ENCODE measurements at places on chromosomes 2 and 18. TPM values are rescaled to one million over a fixed set of nuclear protein-coding genes. Genes with fewer than 3 reads are reported as not detected.

- H3K4me1 ChIP-seq: no peaks in the 10 kb centered on the region
- no peaks in the 10 kb centered on the region for H3K27me3 ChIP-seq
- DNase-seq: no peak
- H3K4me3 ChIP-seq: no peak overlapping the region
- no peaks in the 10 kb centered on the region for H3K36me3 ChIP-seq
- H3K27ac ChIP-seq: no peak overlapping the region
These were observed 196.9 kb upstream of the CWC22 start for GRCh38 chr2:180203972-180204371.

DNA sequence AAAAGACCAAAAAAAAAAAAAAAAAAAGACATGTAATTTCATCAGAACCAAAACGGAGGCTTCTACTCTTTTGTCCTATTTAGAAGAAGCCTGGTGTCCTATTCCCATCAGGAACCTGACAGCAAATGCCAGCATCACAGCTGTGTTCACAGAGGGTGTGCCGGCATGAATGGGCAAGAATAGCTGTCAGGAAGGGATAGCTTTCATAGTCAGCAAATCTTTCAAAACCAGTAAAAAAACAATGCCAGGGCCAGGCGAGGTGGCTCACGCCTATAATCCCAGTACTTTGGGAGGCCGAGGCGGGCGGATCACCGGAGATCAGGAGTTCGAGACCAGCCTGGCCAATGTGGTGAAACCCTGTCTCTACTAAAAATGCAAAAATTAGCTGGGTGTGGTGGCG is 231.8 kb upstream of the PXDN start:
- H3K4me1 ChIP-seq: peaks cover 13% of the 10 kb centered on the region
- no peak overlapping the region for H3K4me3 ChIP-seq
- H3K27ac ChIP-seq: no peak overlapping the region
- no peaks in the 10 kb centered on the region for H3K27me3 ChIP-seq
- DNase-seq: no peak
- no peaks in the 10 kb centered on the region for H3K36me3 ChIP-seq

KYNU gene
- total RNA-seq: not detected

- H3K36me3 ChIP-seq: no peaks in the 10 kb centered on the region
- DNase-seq: no peak
- H3K27ac ChIP-seq: no peak overlapping the region
These were observed 13.0 kb upstream of the SULT1C4 start for GRCh38 chr2:108364676-108365297.

GRHL1 gene
- total RNA-seq: 4.7 TPM

GRCh38 chr2:86393521-86394491 is 47.4 kb upstream of the KDM3A start:
- no peaks in the 10 kb centered on the region for H3K4me1 ChIP-seq
- H3K4me3 ChIP-seq: no peak overlapping the region
- no peaks in the 10 kb centered on the region for H3K27me3 ChIP-seq

TRAPPC8 gene
- 35.3 TPM for total RNA-seq

DNA sequence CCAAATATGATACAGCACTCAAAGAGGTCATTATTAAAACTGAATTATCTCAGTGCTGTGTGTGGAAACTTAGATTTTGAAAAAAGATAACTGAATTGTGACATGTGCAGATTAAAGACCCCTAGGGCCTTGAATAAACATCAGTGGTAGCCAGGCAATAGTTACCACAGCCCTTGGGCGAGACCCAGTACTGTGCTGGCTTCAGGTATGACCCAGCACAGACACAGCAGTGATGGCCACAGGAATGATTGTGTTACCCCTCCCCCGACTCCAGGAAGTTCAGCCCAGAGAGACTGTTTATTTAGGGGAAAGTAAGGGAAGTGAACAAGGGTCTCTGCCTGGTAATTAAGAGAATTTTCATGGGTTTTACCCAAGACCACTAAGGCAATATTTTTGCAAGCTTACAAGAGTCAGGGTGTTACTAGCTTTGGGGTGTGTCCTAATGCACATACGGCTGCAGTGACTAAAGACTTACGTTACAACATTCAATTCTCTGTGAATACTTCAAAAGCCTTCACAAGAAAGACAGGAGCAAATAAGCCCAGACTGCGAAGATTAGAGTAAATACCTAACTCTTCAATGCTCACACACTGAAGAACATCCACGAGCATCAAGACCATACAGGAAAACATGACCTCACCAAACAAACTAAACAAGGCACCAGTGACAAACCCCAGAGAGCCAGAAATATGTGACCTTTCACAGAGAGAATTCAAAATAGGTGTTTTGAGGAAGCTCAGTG is 28.2 kb upstream of the ITGAV start:
- no peak overlapping the region for H3K27ac ChIP-seq
- no peak for DNase-seq
- H3K4me3 ChIP-seq: no peak overlapping the region
- no peaks in the 10 kb centered on the region for H3K36me3 ChIP-seq
- H3K4me1 ChIP-seq: no peaks in the 10 kb centered on the region

RNF144A gene
- 5.4 TPM for total RNA-seq

GRCh38 chr18:47191961-47192360 is 15.8 kb upstream of the IER3IP1 start:
- H3K36me3 ChIP-seq: no peaks in the 10 kb centered on the region
- peaks cover 2% of the 10 kb centered on the region for H3K27me3 ChIP-seq
- DNase-seq: no peak
- H3K4me1 ChIP-seq: no peaks in the 10 kb centered on the region
- no peak overlapping the region for H3K4me3 ChIP-seq

DNA sequence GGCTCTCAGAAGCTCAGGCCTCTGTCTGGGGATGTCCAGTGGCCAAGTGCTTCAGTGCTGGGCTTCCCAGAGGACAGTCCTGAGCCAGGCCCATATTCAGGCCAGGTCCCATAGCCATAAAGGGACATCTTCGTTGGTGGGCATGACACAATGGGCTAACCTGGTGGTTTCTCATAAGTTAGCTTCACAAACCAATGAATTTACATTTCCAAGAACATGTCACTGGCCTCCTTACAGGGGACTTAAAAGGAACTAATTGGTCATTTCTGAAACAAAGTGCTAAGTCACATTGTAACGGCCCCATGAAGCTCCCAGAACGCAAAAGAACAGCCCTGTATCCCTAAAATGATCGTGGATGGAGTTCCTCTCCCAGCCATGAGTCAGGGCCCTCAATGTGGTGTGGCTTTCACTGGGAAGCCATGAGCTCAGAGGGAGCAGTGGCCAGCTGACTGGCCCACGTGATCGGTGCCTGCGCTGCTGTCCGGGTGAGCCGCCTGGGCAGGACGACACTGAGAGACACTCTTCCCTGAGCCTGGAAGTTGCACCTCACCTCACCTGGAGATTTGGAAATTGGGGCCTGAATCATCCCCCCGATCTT is 163.7 kb upstream of the APCDD1 start:
- H3K27ac ChIP-seq: no peak overlapping the region
- DNase-seq: no peak
- no peak overlapping the region for H3K4me3 ChIP-seq
- H3K4me1 ChIP-seq: no peaks in the 10 kb centered on the region

DNA sequence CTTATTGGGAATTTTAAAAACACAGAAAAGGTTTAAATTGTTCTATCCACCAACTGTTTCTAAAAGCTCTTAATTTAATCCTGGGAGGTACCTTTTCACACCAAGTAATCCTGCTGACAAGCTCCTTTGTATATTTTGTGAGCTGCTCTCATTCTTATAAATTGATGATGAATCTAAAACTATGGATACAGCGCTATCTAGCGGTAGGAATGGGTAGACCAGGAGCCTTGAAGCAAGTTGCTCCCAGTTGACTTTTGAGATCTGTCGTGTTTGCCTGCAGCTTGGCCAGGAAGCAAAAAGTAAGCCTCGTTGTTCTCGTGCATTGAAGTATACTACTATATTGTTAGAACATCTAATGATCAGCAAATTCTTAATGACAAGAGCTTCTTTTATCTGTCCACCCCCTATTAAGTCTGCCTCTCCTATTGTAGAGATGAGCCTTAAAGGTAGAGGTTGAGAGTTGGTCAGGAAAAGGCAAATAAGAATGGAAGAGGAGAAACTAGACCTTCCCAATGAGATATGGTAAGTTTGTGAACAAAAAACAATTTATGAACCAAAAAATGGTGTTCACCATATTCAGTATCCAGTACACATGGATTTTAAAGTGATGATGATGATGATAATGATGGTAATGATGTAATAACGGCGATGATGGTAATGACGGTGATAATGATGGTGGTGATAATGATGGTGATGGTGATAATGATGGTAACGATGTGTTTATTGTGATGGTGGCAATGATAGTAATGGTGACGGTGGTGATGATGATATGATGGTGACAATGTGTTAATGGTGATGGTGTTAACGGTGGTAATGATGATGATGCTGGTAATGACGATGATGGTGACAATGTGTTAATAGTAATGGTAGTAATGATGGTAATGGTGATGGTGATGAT is 212.1 kb upstream of the NCKAP5 start:
- H3K27ac ChIP-seq: no peak overlapping the region
- H3K36me3 ChIP-seq: no peaks in the 10 kb centered on the region
- H3K4me3 ChIP-seq: no peak overlapping the region
- no peaks in the 10 kb centered on the region for H3K27me3 ChIP-seq
- no peaks in the 10 kb centered on the region for H3K4me1 ChIP-seq

DNA sequence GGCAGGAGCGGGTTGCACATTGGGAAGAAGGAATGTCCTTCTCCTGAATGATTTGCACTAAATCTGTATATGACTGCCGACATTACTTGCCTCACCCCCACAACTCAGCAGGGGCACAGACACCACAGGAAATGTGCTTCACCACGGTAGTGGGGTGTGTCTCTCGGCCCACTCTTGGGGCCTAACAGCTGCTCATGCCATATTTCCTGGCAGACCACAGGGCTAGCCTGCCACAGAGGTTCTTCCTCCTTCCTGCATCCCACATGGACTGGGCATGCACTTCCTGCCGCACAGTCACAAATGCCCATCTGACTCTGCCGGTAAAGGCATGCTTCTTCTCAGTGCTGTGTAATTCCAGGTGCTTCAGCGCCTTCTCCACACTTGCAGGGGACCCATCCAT is 10.3 kb upstream of the PAPOLG start:
- no peaks in the 10 kb centered on the region for H3K4me1 ChIP-seq
- H3K36me3 ChIP-seq: no peaks in the 10 kb centered on the region
- H3K27ac ChIP-seq: no peak overlapping the region
- no peak overlapping the region for H3K4me3 ChIP-seq

GRCh38 chr2:8368463-8368862 is 313.4 kb upstream of the ID2 start:
- no peak overlapping the region for H3K27ac ChIP-seq
- DNase-seq: no peak
- H3K4me3 ChIP-seq: no peak overlapping the region
- H3K4me1 ChIP-seq: no peaks in the 10 kb centered on the region

GRCh38 chr2:121213386-121213785 is 71.6 kb downstream of the TFCP2L1 start:
- no peak overlapping the region for H3K4me3 ChIP-seq
- no peaks in the 10 kb centered on the region for H3K27me3 ChIP-seq
- H3K36me3 ChIP-seq: no peaks in the 10 kb centered on the region
- no peak overlapping the region for H3K27ac ChIP-seq
- H3K4me1 ChIP-seq: no peaks in the 10 kb centered on the region
- no peak for DNase-seq

DNA sequence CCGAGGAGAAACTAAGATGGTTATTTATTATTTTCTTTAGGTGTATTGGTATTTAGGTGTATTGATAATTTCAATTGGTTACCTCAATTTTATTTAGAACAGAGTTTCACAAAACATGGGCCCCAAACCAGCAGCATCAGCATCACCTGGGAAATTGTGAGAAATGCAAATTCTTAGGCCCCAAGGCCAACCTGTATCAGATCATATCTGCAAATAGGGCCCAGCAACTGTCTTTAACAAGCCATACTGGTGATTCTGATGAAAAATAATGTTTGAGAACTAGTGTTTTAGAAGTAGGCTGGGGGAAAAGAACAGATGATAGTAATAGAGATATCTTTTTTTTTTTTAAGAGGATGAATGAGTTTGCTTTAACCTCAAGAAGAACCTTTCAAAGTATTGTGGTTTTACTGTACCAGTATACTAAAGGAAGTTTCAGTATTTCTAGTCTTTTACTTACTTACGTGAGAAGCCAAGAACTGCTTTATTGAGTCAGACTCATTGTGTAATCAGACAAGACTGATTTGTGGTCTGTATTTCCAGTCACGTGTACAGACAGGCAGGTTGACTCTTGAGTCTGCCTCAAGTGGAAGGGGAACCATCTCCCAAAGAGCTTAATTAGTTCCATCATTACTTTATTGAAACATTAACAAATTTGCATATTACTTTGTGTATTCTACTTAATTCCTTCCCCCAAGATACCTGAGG is 60.4 kb upstream of the GAREM1 start:
- H3K27me3 ChIP-seq: no peaks in the 10 kb centered on the region
- DNase-seq: no peak
- no peak overlapping the region for H3K27ac ChIP-seq
- H3K4me1 ChIP-seq: no peaks in the 10 kb centered on the region
- H3K4me3 ChIP-seq: no peak overlapping the region
- no peaks in the 10 kb centered on the region for H3K36me3 ChIP-seq

LOXL3 gene
- total RNA-seq: 1.0 TPM

ANKRD30BL gene
- total RNA-seq: not detected

GRCh38 chr2:28661589-28662001 is 90.0 kb upstream of the PPP1CB start:
- H3K27me3 ChIP-seq: no peaks in the 10 kb centered on the region
- H3K27ac ChIP-seq: no peak overlapping the region
- no peak overlapping the region for H3K4me3 ChIP-seq

GRCh38 chr18:61335684-61336555 is 2.7 kb downstream of the CDH20 start:
- no peak overlapping the region for H3K4me3 ChIP-seq
- H3K27me3 ChIP-seq: no peaks in the 10 kb centered on the region
- no peaks in the 10 kb centered on the region for H3K4me1 ChIP-seq
- no peak overlapping the region for H3K27ac ChIP-seq
- DNase-seq: no peak
- H3K36me3 ChIP-seq: no peaks in the 10 kb centered on the region

GRCh38 chr2:231413456-231413855 is 17.9 kb downstream of the B3GNT7 start:
- DNase-seq: no peak
- no peaks in the 10 kb centered on the region for H3K36me3 ChIP-seq
- H3K27me3 ChIP-seq: no peaks in the 10 kb centered on the region

GRCh38 chr18:48539406-48540250 is 797 bp downstream of the CTIF start:
- no peaks in the 10 kb centered on the region for H3K36me3 ChIP-seq
- no peaks in the 10 kb centered on the region for H3K27me3 ChIP-seq
- no peak for DNase-seq
- peaks cover 15% of the 10 kb centered on the region for H3K4me1 ChIP-seq
- H3K4me3 ChIP-seq: peak overlapping the region; percentile 82

GRCh38 chr18:44834867-44835469 is 154.3 kb downstream of the SETBP1 start:
- H3K4me1 ChIP-seq: no peaks in the 10 kb centered on the region
- DNase-seq: no peak
- no peaks in the 10 kb centered on the region for H3K36me3 ChIP-seq
- H3K4me3 ChIP-seq: no peak overlapping the region

GRCh38 chr2:109451671-109452070 is 162.1 kb downstream of the SEPTIN10 start:
- no peaks in the 10 kb centered on the region for H3K27me3 ChIP-seq
- no peak overlapping the region for H3K4me3 ChIP-seq
- H3K27ac ChIP-seq: no peak overlapping the region
- no peak for DNase-seq

CNPPD1 gene
- total RNA-seq: 55.7 TPM

GRCh38 chr2:59974051-59974766 is 579.2 kb downstream of the BCL11A start:
- no peak overlapping the region for H3K4me3 ChIP-seq
- H3K4me1 ChIP-seq: no peaks in the 10 kb centered on the region
- H3K27me3 ChIP-seq: no peaks in the 10 kb centered on the region
- DNase-seq: no peak

GIGYF2 gene
- total RNA-seq: 68.3 TPM
